ENCODE measurements at places on chromosomes 11 and 22.
A peak's percentile ranks its signal among the peaks of the same experiment; 100 is the strongest.

- no peak overlapping the region for H3K27ac ChIP-seq
- no peak overlapping the region for H3K4me3 ChIP-seq
- no peaks in the 10 kb centered on the region for H3K27me3 ChIP-seq
- DNase-seq = no peak
- no peaks in the 10 kb centered on the region for H3K4me1 ChIP-seq
- no peaks in the 10 kb centered on the region for H3K36me3 ChIP-seq
Measured at GRCh38 chr11:44269369-44270351, 40.3 kb downstream of the ALX4 start.

GRCh38 chr11:107413352-107413751 is 44.3 kb downstream of the CWF19L2 start:
- H3K36me3 ChIP-seq = no peaks in the 10 kb centered on the region
- peak; percentile 69 for DNase-seq
- H3K4me3 ChIP-seq = no peak overlapping the region
- peaks cover 13% of the 10 kb centered on the region for H3K4me1 ChIP-seq

DNA sequence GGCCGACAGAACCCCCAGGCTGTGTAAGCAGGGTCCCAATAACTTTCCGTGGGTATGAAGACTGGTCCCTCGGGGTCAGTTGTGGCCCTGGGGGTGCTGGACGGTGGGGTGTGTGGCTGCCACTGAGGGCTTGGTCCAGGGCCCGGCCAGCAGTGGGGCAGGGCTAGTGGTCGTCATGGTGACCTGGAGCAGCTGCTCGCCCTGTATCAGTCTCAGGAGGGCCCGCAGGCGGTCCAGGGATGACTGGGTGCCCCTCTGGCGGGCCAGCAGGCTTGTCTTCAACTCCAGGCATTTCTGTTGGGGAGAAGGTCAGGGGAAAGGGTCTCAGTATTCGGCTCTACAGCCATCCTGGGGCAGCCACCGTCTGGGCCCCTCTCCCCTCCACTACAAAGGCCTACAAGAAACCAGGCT is 126.8 kb downstream of the PHF21B start:
- DNase-seq = no peak
- H3K4me3 ChIP-seq = no peak overlapping the region
- H3K27me3 ChIP-seq = peaks cover 79% of the 10 kb centered on the region

GRCh38 chr22:22026157-22026831 is 43.7 kb upstream of the TOP3B start:
- H3K4me3 ChIP-seq = no peak overlapping the region
- H3K4me1 ChIP-seq = peaks cover 39% of the 10 kb centered on the region
- peak overlapping the region; percentile 19 for H3K27ac ChIP-seq
- DNase-seq = no peak
- H3K36me3 ChIP-seq = no peaks in the 10 kb centered on the region

GRCh38 chr11:22521226-22521625 is 104.4 kb downstream of the FANCF start:
- H3K36me3 ChIP-seq = no peaks in the 10 kb centered on the region
- no peaks in the 10 kb centered on the region for H3K4me1 ChIP-seq
- H3K27ac ChIP-seq = no peak overlapping the region
- no peaks in the 10 kb centered on the region for H3K27me3 ChIP-seq

DNA sequence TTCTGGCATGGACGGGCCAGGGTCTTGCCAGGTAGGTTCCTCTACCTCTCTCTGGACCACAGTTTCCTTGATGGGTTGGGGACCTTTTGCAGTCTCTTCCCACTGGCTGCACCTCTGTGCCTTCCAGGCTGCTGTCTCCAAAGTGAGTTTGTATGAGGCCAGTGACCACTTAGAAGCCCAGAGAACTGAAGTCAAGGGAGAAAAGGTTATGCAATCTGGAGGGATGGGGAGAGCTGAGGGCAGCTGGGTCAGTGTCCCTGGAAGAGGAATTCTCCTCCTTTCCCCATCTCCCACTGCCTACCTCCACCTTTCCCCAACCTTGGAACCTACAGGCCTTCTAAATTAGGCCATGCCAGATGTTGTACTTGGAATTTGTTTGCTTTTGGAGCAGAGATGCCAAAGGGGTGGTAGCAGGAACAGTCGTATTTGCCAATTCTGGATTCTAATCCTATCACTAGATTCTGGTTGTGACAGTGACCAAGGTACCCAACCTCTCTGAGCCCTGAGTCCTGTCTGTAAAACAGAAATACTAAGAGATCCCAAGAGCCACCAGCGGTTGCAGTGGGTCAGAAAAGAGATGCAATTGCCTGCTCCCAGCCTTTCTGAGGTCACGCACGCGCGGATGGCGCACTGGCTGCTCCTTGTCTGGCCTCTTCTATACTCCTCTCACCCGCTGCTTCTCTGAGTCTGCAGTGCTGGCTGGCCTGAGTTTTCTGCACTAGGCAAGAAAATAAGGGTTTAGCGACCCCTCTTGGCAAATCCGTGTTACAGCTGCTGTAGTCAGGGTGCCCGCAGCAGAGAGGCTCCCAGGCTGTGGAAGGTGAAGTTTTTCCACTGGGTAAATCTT is 10.7 kb upstream of the ACCSL start:
- H3K27me3 ChIP-seq = no peaks in the 10 kb centered on the region
- DNase-seq = peak; percentile 82
- no peak overlapping the region for H3K4me3 ChIP-seq
- H3K4me1 ChIP-seq = no peaks in the 10 kb centered on the region
- no peaks in the 10 kb centered on the region for H3K36me3 ChIP-seq

DNA sequence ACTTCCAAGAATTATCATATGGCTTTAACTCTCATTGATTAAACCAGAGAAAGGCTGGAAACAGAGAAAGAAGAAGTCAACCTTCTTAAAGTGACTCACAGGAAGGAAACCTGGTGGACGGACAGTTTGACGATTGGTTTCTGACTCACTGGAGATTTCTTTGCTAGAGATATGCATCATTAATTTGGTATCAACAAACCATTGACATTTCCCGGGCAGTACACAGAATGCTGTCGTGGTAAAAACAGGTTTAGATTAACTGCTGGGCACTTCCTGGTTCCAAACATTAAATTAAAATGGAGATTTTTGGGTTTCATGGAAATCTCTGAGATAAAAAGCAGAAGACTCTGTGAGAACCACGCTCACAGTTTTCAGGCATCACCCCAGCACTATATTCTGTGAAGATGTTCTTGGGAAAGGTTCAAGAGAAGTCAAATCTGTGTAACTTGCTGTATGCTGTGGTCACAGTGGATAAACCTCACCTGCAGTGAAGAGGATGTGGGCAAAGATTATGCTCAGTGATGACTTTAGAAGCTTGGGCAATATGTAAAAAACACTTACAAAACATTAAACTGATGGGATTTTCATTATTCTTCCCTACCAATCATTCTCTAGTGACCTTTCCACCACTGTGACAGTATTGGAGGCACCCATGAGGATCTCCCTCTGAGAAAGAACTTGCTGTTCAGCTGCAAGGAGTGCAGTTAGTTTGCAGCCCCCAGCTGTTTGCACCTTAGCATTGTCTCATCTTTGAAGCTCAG is 61.1 kb upstream of the CD44 start:
- H3K4me1 ChIP-seq = peaks cover 23% of the 10 kb centered on the region
- no peak overlapping the region for H3K4me3 ChIP-seq
- DNase-seq = peak; percentile 53

GRCh38 chr11:134120143-134120850 is 51.4 kb downstream of the JAM3 start:
- H3K27ac ChIP-seq = no peak overlapping the region
- H3K27me3 ChIP-seq = no peaks in the 10 kb centered on the region
- no peak overlapping the region for H3K4me3 ChIP-seq
- DNase-seq = no peak
- no peaks in the 10 kb centered on the region for H3K36me3 ChIP-seq
